ENCODE measurements at places on chromosomes 6 and 20.

- DNase-seq, result no peak
These were observed 255.6 kb downstream of the ERMARD start for GRCh38 chr6:170006900-170007467.

DNA sequence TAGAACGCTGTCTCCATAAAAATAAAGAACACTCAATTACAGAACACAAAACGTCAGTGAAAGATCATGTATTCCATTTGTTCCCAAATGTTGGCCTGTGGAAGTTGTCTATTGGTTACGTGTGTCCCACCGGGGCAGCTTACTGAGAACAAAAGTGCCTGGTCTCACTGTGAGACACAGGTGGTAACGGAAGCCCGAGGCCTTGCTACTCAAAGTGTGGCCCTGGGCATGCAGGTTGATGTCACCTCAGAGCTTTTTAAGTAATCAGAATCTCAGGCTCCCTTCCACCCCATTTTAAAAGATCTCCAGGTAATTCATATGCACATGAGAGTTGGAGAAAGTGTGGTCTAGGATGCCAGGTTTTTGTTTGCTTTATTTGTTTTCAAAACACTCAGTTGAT lies 422.5 kb upstream of the OPRM1 start:
- no peak for DNase-seq

- DNase-seq, result no peak
These were observed 47.8 kb upstream of the ARMC2 start for GRCh38 chr6:108800427-108800864.

GRCh38 chr6:133855276-133855990 lies 33.5 kb upstream of the TCF21 start:
- DNase-seq, result no peak

DNA sequence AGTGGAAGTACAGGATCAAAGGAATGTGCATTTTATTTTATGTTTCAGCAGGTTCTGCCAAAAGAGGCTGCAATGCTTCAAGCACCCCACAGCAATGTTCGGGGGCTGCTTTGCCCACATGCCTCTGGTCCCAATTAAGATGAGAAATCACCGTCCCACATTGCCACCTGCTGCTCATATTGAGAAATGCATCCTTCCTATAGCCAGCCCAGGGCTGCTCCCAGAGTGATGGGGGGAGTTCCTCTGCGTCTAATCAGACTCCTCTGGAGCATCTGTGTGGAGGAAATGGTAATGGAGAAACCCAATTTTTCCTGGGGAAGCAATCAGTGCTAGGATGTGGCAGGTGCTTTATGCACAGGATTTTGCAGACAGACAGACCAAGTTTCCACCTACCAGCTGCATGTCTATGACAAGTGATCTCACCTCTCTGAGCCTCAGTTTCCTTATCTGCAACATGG lies 33.7 kb downstream of the PTGIS start:
- DNase-seq, result peak; percentile 18

- DNase-seq, result no peak
These were observed 13.7 kb downstream of the BTN3A1 start for GRCh38 chr6:26415791-26416190.

DNA sequence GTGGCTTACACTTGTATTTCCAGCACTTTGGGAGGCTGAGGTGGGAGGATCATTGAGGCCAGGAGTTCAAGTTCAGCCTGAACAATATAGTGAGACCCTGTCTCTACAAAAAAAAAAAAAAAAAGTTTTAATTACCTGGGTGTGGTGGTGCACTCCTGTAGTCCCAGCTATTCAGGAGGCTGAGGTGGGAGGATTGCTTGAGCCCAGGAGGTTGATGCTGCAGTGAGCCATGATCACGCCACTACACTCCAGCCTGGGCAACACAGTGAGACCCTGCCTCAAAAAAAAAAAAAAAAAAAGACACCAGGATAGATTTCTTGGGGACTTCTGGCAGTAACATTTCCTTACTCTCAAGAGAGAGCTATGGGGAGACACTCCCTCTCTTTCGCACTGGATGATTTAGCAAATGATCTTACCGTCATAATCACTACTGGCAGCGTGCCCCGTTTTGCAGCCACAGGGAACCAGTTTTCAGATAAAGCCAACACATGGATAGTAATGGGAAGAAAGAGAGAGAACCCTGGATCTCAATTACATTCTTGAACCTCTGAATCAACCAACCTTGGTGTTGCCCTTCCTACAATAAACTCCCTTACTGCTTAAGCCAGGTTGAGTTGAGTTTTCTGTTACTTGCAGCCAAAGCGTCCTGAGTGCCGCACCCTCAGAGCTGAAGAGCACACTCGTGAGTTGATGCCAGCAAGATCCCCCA lies 18.1 kb upstream of the PTPN1 start:
- no peak for DNase-seq

DNA sequence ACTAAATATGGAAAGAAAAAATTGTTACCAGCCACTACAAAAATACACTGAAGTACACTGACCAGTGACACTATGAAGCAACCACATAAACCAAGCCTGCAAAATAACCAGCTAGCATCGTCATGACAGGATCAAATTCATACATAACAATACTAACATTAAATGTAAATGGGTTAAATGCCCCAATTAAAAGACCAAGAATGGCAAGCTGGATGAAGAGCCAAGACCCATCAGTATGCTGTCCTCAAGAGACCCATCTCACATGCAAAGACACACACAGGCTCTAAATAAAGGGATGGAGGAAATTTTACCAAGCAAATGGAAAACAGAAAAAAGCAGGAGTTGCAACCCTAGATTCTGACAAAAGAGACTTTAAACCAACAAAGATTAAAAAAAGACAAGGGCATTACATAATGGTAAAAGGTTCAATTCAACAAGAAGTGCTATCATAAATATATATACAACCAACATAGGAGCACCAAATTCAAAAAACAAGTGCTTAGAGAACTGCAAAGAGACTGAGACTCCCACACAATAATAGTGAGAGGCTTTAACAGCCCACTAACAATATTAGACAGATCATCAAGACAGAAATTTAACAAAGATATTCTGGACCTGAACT lies 104.8 kb downstream of the HACE1 start:
- no peak for DNase-seq

DNA sequence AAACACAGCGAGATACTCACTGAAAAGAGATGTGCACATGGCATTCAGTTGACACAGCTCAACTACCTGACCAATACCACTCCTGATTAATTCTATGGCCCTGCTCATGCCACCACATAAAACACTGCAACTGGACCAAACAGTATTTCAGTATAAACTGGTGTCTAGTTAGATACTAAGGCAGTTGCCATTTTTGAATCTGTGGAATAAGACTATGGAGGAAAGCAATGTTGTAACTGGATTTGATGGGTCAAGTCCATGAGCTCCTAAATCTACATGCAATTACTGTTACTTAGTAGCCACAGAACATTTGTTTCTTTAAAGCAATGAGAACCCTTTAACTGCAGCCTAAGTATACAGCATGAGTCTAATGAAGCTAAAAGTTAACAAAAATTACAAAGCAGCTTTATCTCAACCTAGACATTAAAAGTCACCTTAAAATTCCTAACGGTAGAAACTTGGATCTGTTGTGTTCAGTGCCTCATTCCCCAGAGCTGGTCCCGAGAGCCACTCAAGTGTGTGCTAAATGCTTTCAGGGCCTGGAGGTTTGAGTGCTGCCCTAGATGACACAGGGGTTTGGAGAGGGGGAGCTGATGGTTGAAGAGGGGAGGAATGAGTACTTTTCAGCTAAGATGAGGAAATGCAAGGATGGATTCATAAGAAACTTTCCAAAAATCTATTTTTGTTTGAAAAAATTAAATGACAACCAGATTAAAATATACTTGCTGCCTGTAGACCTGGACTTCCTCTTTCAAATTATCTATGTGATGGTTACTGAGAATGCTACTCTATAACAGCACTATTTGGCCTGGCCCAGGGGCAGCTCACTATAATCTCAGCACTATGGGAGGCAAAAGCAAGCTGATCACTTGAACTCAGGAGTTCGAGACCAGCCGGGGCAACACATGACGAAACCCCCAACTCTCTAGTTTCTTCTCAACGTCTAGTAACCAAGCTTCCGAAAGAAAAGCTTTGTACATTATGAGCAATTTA lies 15.6 kb downstream of the SNX5 start:
- DNase-seq, result no peak

GRCh38 chr6:84597238-84597875 lies 167.0 kb downstream of the TBX18 start:
- no peak for DNase-seq

- DNase-seq, result no peak
These were observed 131.9 kb downstream of the FYN start for GRCh38 chr6:111741177-111741952.

- no peak for DNase-seq
These were observed 208.6 kb upstream of the AGPAT4 start for GRCh38 chr6:161482517-161482858.

DNA sequence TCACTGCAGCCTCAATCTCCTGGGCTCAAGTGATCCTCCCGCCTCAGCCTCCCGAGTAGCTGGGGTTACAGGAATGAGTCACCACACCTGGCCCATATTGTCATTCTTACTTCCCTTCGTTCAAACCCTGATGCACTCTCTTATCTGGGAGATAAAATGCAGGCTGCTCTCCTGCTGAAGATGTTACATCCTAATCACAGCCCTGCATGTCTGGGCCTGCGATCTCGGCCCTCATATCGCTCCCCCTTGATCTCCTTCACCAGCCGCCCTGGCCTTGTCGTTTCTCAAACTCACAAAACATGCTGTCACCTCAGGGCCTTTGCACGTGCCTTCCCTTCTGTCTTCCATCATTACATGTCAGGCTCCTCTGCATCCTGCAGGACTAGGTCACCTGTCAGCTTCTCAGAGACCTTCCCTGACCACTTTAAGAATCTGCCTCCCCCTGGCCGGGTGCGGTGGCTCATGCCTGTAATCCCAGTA lies 8.8 kb upstream of the C20orf203 start:
- DNase-seq, result no peak

DNA sequence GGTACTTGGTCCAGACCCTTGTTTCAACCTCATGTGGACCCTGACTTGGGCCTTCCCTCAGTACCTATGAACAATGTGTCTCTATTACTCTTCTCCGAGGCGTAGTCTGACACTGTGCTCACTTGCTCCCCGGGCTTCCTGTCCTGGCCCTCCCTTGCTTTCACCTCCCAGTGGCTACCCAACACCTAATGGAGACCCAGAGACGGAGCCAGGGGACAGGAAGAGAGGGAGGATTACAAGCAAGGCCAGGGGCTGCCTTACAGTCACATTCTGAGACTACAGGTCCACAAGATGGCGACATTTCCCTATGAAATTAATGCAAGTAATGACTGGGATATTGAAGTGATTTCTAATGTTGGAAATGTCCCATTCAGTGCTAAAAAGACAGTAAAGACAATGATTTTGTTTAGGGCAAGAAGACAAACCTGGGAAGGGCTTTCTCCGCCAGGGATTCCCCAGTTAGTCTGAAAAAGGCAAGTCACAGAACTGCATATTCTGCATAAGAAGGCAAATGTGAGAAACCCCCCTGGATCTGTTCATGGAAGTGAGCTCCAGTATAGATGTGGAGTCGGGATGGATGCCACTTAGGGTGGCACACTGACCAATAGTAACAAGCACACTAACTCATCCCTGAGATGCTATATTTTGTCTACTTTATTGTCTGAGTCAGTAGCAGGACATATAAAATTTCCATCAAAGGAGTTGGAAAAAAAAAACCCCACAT lies 44.0 kb upstream of the ZBTB24 start:
- DNase-seq, result no peak

DNA sequence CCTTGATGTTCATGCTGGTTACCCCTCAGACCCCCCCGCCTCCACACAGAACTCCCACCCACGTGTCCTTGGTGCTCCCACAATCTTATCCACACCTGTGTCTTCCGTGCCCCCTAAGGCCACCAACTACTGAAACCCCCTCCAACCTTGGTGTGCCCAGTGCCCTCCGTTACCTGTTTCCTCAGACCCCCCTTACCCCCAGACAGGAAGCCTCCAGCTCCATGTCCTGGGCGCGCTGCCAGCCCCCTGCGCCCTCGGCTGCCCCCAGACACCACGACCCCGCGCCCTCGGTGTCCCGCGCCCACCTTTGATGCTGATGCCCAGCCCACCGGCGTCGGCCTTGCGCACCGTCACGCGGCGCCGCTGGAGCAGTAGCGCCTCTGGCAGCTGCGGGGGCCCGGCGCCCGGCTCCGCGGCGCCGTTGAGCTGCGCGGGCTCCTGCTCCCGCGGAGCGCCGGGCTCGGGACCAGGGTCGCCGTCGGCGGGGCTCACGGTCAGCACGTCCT lies 504 bp downstream of the SNTA1 start:
- no peak for DNase-seq

DNA sequence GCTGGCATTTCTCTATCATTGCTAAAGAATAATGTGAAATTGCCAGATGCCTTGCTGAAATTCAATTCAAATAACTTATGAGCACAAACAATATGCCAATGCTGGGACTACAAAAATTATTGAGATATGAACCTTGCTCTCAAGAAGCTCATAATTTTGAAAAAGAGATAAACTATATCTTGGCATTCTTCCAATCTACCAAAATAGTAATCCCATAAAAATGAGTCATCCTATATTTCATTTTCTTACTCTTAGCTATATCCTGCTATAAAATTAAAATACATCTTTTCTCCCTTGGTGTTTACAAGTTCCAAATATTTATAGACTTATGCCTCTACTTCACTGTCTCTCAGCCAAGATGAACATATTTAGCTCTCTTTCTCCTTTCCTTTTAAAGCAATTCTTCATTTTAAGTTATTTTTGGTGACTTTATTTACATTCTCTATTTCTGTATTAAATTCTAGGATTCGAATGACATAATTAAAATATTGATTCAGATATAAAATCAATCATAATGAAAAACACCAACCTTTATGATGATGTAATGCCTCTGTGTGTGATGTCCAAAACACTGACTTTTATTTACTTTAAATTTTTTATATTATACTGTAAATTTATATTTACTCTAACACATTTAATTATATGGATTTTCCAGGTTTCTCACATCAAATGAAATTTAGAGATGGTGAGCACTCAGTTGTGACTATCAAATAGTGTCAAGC lies 152.6 kb downstream of the CDK19 start:
- DNase-seq, result no peak

GRCh38 chr6:130381459-130382380 lies 15.9 kb downstream of the TMEM200A start:
- DNase-seq, result no peak

- DNase-seq, result no peak
These were observed at the start of gene MYMX for GRCh38 chr6:44216677-44217331. Gene MYMX (plus strand): TSS chr6:44216926. CDS start chr6:44217472, 546 bp downstream.

DNA sequence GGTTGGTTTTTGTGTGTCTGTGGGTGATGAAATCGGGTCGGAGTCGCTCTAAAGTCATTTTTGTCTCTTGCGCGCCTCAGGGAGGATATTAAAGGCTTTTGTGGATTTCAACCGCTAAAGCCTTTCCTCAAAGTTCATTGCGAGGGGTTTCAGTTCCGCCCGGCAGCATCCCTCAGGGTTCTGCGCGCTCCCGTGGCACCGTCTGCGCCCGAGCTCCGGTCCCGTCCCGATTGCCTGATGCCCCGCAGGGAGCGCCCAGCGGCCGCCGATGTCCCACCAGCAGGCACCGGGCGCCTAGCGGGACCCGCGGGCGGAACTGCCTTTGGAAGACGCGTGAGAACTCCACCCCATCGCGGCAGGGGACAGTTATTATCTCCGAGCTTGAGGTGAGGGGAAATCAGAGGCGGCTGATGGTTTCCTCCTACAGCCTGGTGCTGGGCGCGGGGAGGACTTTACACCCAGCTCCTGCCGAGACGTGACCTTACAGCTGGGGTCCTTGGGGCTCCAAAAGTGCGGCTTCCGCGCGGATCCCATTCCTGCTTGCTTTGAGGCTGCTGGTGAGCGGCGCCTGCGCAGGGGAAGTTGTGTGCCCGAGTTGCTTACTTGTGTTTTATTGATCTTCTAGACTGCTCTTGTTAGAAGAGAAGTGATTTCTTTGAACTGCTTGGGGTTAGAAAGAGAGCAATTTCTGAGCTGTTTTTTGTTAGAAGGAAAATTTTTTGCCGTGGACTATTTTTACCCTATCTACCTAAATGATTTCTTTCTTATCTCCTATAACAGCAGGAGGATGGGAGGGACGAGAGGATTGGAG lies 27.1 kb downstream of the ULBP1 start:
- no peak for DNase-seq
